Stimulated activated CD4-positive, alpha-beta T cell treated with anti-CD3 and anti-CD28 coated beads, Interleukin-1b, Interleukin-23, amount 100 ng/mL, for 1 hour (primary cell): ENCODE measurements at places on chromosomes 3 and 15.

DNA sequence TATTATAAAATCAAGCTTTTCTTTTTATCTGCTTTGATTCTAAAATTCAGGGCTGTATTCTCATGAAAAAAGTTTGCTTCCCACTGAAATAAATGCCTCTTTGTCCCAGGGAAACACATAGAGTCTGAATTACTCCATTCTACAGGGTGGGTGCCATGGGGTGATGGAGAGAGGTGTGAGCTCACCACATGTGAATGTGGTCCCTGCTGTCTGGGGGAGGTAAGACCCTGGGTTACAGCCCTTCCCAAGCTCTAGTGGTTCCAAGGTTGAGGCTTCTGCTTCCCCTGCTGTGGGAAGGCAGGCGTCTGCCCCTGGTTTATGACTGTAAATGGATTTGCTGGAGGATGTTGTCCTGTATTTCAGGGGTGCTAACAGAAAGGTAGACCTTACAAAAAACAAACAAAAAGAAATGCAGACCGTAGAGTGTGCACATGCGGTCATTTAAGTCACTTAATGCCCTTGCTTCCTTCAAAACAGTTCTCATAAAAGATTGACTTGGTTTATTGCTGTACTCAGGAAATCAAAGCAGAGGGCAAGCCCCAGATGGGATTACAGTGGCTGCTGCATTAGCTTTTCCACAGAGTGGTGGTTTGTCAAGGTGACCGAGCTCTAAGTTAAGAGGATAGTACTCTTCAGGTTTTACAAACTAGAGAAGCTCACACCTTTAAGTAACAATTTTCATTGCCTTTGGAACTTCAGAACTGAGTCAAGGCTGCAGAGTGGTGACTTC, 49.2 kb downstream of the CTDSPL start:
- no peak for DNase-seq

GRCh38 chr3:62604298-62604697, 230.9 kb upstream of the FEZF2 start:
- DNase-seq, result no peak

GRCh38 chr3:75042941-75043340, 428.5 kb upstream of the CNTN3 start:
- DNase-seq, result no peak

DNA sequence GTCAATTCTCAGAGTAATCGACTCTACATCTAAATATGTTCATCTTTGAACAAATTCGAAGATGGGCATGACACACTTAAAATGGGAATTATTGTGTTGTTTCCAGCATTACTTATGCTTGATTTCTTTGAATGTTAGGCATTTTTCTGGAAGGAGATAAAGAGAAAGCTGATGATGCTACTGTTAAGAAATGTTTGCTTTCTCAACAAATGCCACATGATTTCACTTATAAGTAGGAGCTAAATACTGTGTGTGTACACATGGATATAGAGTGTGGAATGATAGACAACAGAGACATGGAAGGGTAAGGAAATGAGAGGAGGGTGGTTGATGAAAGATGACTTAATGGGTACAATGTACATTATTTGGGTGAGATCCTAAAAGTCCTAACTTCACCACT, 400.9 kb downstream of the TBL1XR1 start:
- DNase-seq, result no peak

GRCh38 chr15:47717036-47717612, at the start of gene SEMA6D:
TSS of gene SEMA6D (plus strand) at chr15:47717505. CDS start at chr15:47759799, 42,294 bp downstream.
- no peak for DNase-seq

GRCh38 chr3:44892689-44893088, 18.3 kb downstream of the TGM4 start:
- DNase-seq, result no peak

GRCh38 chr3:17116007-17116600, 231.3 kb downstream of the PLCL2 start:
- DNase-seq, result no peak

DNA sequence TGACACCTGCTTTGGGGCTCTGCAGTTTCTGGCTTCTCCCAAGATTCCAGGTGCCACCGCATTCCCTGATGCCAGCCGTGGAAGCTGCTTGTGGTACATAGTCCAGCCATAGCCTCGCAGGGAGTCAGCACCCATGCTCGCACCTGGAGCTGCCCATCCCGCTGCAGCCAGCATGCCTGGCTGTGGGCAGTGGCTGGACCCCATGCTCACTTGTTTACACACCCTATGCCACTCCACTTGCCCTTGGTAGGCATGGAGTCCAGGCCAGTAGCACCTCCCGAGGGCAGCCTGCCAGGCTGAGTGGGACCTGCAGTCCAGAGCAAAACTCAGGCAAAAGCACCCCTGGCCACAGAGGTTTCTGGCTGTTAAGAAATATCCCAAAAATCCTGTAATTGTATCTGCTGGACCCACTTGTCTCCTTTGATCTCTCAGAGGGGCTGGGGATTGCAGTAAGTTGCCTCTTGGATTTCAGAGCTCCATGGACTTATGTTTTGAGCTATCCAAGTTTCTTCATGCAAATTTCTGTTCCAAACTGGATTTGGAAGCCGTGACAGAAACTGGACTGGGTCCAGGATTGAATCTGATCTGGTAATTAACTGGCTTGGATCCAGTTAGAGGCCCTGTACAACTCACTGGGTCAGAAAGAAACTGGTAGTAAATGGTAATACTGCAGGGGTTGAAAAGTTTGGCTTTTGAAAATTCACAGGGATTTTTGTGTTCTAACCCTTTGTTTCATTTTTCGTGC, 149.3 kb downstream of the FMN1 start:
- no peak for DNase-seq

GRCh38 chr15:60573936-60574335, 95.0 kb upstream of the ICE2 start:
- DNase-seq, result no peak

DNA sequence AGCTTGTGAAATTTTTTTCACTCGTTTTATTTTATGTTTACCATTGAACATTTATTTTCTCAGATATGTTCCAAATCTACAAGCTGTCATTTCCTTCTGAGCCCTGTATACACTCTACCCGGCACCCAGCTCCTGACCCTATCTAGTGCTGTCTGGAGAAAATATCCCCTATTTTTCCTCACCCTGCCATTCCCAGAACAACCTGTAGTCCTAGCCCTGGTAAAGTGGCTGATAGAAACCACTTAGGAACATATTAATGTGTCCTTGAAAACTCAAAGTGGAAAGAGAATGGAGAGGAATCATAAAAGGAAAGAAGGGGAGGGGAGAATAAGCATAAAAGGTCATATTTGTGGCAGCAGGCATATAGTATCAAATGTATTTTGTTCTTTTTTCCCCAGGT, 8.2 kb upstream of the TIMMDC1 start:
- DNase-seq, result no peak

DNA sequence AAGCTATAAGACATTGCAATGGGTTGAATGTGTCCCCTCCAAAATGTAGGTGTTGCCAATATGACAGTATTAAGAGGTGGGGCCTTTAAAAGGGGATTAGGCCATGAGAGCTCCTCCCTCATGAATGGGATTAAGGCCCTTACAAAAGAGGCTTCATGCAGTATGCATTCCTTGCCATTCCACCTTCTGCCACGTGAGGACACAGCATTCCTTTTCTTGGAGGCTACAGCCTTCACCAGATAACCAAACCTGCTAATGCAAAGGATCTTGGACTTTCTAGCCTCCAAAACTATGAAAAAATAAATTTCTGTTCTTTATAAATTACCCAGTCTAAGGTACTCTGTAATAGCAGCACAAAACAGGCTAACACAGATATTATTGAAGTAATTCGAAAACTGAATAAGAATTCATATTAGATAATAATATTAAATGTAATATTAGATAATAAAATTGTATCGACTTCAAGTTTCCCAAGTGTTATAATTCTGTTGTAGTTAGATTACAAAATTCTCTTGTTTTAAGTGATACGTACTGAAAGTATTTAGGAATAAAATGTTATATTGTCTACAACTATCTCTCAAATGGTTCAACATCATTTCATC, 29.4 kb upstream of the ATP8B4 start:
- no peak for DNase-seq

DNA sequence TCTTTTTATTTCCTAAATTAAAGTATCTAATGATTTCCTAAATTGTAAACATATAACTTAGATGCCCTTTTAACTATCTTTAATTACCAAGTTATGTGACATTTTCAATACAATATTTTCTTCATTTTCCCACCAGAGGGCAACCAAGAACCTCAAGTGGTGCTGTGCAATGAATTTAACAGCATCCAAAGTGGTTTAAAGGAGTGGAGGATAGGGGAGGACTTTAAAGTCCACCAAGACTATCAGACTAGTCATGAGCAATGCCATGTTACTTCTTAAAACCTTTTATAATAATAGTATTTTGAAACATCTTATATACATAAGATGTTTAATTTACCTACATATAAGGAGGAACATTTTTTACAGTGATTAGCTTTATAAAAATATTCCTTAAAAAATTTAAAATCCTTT, 74.4 kb downstream of the DLG1 start:
- DNase-seq, result no peak

- DNase-seq, result no peak
These were observed 431 bp upstream of the YEATS2 start for GRCh38 chr3:183697123-183697609.

- DNase-seq, result no peak
These were observed 48.4 kb downstream of the SEMA5B start for GRCh38 chr3:122979211-122979610.

GRCh38 chr3:25120665-25121064, 307.4 kb upstream of the RARB start:
- DNase-seq, result no peak

DNA sequence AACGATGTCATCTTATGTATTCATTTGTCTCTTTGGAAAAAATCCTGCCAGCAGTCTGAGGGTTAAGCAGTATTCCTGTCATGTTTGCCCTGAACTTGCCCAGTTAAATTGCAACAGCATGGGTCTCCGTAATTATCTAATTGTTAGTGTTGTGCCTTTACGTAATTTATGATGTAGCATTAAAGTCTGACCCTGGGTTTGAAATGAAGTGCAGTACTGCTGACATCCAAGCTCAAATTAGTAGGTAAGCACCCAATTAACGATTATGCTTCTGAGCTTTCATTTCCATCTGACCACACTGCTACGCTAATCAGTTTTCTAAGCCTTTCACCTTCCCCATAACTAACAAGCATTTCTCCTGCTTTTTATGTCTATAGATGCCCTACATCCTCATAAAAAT, 241.8 kb downstream of the ARRDC4 start:
- DNase-seq, result no peak

DNA sequence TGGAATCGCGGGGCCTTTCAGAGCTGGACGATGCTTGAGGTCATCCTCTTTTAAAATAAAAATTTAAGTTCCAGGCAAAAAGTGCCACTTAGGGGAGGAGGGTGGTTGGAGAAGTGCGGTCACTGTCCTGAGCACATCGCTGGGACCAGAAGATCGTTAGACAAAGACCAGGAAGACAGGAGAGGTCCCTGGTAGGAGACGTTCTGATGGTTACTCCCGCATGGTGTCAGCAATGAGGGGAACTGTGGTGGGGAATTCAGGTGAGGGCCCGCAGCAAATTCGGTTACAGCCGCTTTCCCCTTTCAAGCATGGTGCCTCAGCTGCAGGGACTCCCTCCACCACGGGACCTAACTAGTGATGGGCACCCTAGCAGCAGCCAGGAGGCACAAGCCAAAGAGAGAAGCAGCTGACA, 1.0 kb upstream of the ISY1 start:
- no peak for DNase-seq

DNA sequence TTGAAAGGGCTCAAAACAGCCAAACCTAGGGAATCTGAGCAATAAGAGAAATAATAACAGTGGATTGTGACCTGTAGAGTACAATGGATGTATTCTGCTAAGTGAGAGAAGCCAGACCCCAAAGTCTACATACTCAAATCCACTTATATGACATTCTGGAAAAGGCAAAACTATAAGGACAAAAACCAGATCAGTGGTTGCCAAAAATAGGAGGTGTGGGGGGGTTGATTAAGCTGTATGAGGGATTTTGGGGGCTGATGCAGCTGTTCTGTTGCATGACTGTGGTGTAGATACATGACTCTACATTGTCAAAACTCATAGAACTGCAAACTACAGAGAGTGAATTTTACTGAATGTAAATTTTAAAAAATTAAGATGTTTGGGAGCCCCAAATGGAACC, 20.1 kb upstream of the CGNL1 start:
- no peak for DNase-seq

- DNase-seq, result no peak
These were observed 427.6 kb downstream of the TBL1XR1 start for GRCh38 chr3:176769547-176770190.

- no peak for DNase-seq
These were observed 9.5 kb downstream of the ANAPC13 start for GRCh38 chr3:134476306-134476705.

DNA sequence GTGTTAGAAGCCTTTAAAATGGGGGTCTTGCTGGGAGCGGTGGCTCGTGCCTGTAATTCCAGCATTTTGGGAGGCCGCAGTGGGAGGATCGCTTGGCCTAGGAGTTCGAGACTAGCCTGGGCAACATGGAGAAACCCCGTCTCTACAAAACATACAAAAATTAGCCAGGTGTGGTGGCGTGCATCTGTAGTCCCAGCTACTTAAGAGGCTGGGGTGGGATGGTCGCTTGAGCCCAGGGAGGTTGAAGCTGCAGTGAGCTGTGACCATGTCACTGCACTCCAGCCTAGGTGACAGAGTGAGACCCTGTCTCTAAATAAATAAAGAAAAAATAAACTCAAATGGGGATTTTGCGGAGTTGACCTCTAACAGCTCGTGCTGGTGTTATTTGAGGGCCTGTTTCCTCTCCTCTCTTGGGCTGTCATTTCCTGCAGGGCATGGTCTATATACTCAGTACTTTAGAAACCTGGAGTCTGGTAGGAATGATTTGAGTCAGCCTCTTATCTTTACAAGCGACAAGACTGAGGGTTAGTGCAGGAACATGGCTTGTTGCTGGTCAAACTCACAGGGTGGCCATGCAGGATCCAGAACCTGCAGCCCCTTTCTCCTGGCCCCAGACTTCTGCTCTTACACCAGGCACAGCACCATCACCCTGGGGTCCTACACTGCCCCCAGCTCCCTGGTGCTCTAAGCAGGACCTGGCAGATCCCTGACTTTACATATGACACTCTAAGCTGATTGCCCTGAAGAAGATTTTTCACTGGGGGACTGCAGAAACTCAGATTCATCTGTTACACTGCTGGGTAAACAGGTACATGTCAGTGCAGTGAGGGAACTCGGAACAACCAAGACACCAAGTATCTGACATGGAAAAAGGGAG, 15.1 kb downstream of the EHD4 start:
- DNase-seq, result no peak

GRCh38 chr3:36248374-36248773, 131.9 kb upstream of the STAC start:
- DNase-seq, result no peak

GRCh38 chr15:31278544-31279220, 48.0 kb upstream of the KLF13 start:
- DNase-seq, result no peak

DNA sequence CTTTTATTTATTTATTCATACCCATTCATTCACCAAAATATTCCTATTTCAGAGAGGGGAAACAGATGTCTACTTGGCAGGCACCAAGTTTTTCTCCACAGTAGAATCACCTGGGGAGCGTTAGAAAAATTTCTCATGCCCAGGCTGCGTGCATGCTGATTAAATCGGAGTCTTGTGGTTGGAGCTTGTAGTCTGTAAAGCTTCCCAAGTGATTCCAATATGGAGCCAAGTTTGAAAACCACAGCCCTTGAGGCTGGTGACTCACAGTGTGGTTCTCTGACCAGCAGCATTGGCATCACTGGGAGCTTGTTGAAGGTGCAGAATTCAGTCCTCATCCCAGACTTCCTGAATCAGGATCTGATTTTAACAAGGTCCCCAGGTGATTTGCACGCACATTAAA, 49.7 kb downstream of the PDHB start:
- no peak for DNase-seq

- no peak for DNase-seq
These were observed 135.0 kb downstream of the XXYLT1 start for GRCh38 chr3:195135917-195136316.
